Anterior cingulate cortex (tissue), 58 donors: ENCODE measurements at places on chromosomes 3 and 15.
A peak's percentile ranks its signal among the peaks of the same experiment; 100 is the strongest.

GRCh38 chr15:100714749-100715342, 112.5 kb downstream of the ASB7 start:
- no peak for DNase-seq

- no peak for DNase-seq
Measured at GRCh38 chr3:158864492-158864891, 62.6 kb downstream of the MFSD1 start.

DNA sequence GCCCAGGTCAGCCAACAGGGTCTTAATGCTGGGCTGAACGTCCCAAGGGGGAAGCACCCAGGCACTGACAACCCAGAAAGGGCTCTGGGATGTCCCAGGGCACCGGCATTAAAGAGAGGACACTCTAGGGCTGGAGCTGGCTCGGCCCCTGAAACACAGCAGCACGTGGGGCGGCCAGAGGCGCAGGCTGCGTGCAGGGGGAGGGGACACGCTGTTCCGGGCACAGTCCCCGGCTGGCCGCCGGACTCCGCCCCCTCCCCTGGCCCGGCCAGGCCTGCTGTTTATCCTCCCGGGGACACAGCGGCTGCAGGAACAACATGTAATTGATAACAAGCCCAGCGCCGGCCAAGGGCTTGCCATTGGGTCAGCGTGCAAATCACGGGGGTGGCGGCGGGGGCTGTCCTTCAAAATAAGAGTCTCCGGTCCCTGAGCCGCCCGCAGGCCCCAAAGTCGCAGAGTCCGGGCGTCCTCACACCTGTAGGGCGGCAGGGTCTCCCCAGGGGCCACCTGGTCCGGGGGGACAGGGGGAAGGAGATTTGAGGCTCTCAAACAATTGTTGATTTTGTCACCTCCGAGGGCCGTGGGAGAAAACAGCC, 1.3 kb downstream of the KLF15 start:
- DNase-seq = peak; percentile 76

GRCh38 chr3:169613053-169613803, 50.3 kb downstream of the MECOM start:
- DNase-seq = no peak

DNA sequence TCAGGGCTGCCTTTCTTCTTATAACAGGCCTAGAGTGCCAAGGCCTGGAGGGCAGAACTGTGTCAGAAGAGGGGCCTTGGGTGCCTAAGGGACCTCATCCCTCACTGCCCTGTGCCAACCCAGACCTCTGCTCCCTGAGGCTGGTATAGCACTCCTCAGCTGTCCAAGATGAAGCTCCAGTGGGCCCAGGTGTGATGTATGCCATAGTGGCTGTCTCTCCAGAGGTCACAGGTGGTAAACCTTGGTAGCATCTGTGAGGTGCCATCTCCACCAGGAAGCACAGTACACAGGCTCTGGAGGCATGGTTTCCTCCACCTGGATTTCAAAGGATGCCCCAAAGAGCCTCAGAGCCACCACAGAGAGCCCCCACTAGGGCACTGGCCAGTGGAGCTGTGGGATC, 12.3 kb upstream of the KLHL40 start:
- DNase-seq = no peak

- DNase-seq = no peak
Measured at GRCh38 chr3:133472242-133472641, 72.4 kb downstream of the BFSP2 start.

- no peak for DNase-seq
Measured at GRCh38 chr3:59247402-59247841, 197.6 kb upstream of the CFAP20DC start.

DNA sequence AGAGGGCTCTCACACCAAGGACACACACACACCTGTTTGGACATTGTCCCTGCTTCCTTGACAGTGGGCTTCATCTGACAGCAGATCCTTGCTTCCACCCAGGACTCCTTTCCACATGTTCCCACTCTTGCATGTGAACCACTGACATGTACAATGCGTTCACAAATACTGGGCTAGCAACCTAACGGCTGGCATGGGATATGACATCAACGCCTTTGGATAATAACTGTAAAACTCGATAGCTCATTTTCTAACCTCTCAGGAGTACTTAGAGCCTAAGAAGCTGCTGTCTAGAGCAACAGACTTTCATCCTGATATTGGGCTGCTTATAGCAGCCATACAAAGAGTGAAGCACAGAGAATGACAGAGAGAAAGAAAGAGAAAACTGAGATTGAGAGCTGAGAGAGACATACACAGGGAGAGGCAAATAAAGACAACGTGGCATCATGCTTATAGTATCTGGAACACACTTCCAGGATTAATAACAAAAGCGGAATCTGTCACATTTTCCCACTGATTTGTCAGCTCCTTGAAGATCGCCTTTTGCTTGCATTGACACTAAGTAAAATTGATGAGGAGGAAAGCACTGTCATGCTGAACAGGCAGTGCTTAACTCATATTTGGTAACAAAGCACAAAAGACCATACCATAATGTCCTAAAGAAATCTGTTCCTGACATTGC, 1.7 kb downstream of the GUCA1C start:
- DNase-seq = no peak

DNA sequence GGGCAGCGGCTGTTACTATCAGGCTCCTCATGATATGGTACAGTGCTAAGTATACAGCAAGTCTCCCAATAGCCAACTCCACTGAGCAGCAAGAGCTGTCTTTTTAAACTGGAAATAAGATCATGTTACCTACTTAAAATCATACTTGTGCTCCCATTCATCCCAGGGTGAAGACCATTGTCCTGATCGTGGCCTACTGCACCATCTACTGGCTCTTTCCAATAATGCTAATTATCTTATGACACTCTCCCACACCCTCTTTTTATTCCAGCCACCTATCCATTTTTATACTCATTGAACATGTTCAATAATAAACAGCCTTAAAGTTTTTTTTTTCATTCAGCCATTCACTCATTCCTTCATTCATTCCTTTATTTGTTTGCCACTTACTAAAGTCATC, 117.7 kb downstream of the GBE1 start:
- no peak for DNase-seq

GRCh38 chr3:196149375-196149774, 61.8 kb downstream of the ZDHHC19 start:
- DNase-seq = no peak

DNA sequence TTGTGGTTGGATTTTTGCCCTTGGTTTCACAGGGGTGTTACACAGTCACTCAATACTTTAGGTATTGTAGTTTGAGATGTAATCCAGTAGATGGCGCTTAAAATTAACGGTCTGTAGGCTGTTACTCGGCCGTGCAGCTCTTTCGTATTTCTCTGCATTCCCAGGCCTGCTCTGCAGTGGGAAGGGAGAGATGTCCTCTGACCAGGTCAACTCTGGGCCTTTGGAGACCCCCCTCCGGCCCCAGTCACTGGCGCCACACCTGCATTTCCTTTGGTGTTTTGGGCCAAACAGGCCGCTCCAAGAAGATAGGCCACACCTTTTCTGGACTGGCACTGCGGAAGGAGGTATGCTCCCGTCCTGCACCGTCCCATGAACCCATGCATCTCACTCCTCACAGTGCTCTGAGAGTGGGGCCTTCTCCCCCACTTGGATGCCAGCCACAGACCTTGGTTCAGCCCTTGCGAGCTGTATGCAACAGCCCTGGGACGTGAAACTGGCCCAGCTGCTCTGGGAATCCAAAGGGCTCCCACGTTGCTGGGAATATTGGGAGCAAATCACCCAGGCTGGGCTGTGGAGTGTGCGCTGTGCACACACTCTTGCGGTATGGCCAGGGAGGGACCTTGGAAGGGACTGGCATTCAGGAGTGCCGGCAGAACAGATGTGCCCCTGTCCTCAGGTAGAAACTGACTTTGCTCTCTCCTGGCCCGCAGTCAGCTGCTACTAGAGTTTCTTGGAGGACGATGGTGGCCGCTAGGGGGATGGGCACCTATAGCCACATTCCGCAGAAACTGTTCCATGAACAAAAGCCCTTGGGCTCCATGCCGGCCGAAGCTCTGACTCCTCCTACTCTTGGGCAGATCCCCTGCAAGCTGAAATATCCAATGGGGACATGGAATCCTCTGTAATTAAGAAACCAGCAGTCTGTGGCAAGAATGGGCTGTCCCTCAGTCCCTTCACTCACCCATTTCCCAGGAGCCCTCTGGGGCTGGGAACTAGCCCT, 410.5 kb upstream of the CADM2 start:
- DNase-seq = no peak

GRCh38 chr3:8658306-8659212, 14.0 kb upstream of the SSUH2 start:
- DNase-seq = no peak

DNA sequence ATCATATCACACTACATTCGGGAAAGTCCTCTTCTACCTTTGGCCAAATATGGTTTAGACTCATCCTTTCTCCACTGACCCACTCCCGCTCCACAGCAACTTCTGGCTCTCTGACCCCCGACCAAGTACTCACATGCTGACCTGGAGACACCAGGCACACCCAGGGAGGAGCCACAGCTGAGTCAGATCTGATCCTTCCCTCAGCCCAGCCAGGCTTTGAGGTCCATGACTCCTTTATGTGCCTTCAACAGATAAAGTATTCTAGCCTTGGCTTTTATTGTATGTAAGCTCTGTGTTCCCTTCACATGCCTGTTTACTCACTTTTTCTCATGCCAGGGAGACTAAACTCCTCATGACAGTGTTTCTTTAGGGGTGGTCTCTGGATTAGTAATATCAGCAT, 166.9 kb upstream of the UMPS start:
- DNase-seq = no peak

GRCh38 chr3:37899711-37900306, 38.1 kb downstream of the CTDSPL start:
- no peak for DNase-seq

GRCh38 chr15:70748281-70748747, 15.0 kb downstream of the UACA start:
- DNase-seq = no peak

GRCh38 chr3:49469037-49469935, 781 bp upstream of the DAG1 start:
- DNase-seq = peak; percentile 51

DNA sequence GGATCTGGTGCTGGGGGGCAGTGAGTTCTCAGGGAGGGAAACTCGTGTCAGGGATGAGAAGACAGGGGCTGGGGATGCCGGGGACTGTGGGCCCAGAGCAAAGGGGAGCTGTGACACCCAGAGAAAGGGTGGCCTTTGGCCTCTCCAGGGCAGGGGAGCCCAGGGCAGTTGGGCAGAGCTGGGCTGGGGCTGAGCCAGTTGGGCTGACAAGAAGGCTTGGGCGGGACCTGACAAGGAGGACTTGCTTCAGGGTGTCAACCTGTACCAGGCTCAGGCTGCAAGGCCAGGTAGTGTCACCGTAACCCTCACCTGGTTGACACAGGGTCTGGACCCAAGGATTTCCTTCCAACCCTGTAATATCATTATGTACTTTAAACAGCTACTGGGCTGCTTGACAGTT, 13.2 kb upstream of the ANPEP start:
- DNase-seq = no peak

- no peak for DNase-seq
Measured at GRCh38 chr3:56269755-56270535, 198.3 kb downstream of the ERC2 start.

- no peak for DNase-seq
Measured at GRCh38 chr3:100744671-100745070, 35.4 kb downstream of the TFG start.

GRCh38 chr3:100120693-100121092, 6.4 kb upstream of the FILIP1L start:
- DNase-seq = no peak

DNA sequence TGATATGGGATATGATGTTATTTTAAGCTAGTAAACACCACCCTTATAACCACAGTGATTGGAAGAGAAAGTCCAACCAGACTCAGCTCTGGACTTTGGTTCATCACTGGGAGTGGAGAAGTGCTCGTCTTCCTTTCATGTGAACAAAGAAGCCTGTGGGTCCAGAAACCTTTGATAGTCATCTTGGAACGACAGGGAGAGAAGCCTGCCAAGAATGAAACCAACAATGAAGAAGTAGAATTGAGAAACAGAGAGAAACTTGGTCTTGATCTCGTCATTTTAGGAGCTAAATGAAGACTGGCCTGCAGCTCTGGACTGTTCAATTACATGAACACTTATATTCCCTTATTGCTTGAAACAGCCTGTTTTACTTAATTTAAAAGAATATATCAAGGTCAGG, 13.1 kb upstream of the SLC35G2 start:
- DNase-seq = no peak

DNA sequence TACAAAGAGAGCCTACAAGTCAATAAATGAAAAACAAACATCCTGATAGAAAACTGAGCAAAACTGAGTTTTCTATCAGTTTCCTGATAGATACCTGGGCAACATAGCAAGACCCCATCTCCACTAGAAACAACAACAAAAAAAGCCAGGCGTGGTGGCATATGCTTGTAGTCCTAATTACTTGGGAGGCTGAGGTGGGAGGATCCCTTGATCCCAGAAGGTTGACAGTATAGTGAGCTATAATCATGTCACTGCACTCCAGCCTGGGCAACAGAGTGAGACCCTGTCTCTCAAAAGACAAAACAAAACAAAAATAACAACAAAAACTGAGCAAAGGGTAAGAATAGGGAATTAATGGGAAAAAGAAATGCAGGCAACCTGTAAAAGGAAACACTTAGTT, 23.9 kb upstream of the UBE2E1 start:
- DNase-seq = no peak

GRCh38 chr3:72591522-72592421, 256.5 kb downstream of the SHQ1 start:
- DNase-seq = no peak

GRCh38 chr15:40843885-40844695, at the start of gene SPINT1:
SPINT1 (plus strand) TSS chr15:40844048; CDS start chr15:40844555, 507 bp downstream.
- no peak for DNase-seq

DNA sequence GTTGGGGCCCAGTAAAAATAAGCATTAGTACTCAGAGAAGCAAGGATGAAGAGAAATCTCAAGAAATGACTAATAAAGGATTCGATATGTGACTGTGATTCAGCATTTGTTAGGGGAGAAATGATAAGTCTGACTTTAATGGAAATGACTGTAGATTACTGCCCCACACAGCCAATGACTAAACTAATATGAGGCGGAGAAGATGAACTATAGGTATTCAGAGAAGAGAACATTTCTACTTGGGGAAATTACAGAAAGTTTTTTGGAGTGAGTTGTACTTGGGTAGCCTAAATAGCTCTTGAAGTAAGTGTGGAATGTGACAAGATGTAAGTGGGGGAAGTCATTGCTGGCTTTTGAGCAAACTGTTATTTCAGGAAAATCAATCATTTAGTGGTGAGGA, 380.0 kb downstream of the PDCD6IP start:
- no peak for DNase-seq

GRCh38 chr3:119258915-119259314, 18.2 kb upstream of the B4GALT4 start:
- no peak for DNase-seq

DNA sequence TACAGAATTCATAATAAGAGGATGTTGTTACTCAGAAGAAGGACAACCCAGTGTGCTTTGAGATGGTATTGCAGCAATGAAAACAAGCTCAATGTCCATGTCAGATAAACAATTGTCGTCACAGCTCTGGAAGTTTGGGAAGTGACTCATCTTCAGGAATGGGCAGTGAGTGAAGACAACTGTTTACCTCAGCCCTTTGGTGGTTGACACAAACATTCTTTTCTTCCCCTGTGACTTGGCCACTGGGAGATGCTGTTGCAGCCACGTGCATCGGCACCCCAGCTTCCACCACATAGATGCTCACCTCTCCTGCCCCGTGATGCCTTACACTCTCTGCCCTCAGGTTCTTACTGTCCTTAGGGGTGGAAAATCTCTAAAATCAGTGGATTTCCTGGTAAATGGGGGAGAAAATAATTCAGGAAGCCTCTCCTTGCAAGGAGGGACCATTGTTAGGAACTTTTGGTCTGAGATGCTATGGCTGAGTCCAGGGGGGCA, 114.1 kb upstream of the GALNT15 start:
- no peak for DNase-seq
